Fibroblast of the aortic adventitia (primary cell): ENCODE measurements at places on chromosomes 5 and 9.

GRCh38 chr5:180018347-180019060 is 53.1 kb downstream of the RNF130 start:
- no peak for DNase-seq

GRCh38 chr5:76836181-76836580 is 13.6 kb upstream of the S100Z start:
- DNase-seq = no peak

- no peak for DNase-seq
Observed at GRCh38 chr9:259405-260404, 45.0 kb downstream of the DOCK8 start.

DNA sequence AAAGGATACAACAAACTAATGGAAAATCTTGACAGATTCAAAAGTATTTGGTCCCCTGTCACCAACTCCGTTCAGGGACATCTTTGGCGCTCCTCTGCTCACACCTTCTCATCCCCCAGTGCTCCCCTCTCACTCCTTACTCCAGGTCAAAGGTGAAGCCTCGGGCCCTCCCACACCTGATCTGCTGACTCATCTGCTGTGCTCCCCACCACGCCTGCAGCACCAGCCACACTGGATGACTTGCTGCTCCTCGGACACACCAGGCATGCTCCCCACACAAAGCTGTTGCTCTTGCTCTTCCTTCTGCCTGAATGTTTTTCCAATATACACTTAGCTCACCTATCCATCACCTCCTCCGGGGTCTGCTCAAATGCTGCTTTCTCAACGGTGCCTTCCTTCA is 123.4 kb downstream of the ESM1 start:
- no peak for DNase-seq

GRCh38 chr9:129270205-129270604 is 92.1 kb upstream of the IER5L start:
- no peak for DNase-seq

GRCh38 chr5:111271885-111272284 is 47.7 kb downstream of the CAMK4 start:
- no peak for DNase-seq

GRCh38 chr9:127358023-127358535 is 38.9 kb upstream of the SLC2A8 start:
- DNase-seq = no peak

DNA sequence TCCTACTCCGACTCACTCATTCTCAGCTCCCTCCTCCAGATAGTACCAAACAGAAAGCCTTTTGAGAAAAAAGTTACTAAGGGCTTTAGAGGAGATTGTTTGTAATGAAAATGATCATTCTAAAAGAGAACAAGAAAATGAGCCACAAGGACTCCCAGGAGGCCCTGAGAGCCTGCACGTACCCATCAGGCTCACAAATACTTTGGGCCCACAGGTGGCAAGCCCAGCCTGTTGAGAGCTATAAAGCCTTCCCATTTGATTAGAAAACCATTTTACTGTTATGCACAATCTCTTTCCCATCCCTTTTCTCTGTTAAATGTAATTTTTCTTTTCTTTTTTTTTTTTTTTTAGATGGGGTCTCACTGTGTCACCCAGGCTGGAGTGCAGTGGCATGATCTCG is 136.1 kb downstream of the LHFPL2 start:
- DNase-seq = no peak

DNA sequence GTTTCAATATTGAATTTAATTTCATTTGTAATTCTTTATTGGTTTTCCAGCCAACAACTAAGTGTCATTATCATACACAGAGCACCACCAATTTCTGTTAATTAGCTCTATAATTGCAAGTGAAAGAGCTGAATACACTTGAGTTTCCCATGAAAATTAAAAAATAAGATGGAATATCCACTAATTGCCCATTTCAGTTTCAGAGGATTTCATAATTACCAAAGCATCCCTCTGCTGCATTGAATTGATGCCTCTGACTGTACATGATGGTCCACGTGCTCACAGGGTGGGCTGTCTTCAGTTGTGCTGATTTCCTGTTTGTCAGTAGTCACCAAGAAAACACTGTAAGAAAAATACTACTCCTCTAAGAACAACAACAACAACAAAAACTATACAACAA is 163.8 kb downstream of the CHSY3 start:
- DNase-seq = no peak

GRCh38 chr9:135198586-135199285 is 111.3 kb downstream of the OLFM1 start:
- DNase-seq = no peak

GRCh38 chr9:133162861-133163503 is 732 bp downstream of the GBGT1 start:
- DNase-seq = no peak

DNA sequence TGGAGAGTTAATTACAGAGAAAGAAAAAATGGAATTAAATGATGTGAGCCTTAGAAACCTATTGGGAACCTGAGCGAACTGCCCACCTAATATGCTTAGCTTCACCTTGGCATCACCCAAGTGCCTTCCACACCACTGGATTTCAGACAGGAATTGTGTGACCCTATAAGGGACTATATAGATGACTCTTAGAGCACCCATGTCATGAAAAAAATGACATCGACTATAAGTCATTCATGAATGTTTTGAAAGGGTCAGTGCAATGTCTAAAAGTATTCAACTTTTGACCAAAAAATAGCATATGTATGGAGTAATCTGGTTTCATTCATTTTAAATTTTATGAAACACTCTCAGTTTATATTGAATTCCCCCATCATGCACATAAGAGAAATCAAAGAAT is 81.6 kb upstream of the PRRC1 start:
- DNase-seq = no peak

DNA sequence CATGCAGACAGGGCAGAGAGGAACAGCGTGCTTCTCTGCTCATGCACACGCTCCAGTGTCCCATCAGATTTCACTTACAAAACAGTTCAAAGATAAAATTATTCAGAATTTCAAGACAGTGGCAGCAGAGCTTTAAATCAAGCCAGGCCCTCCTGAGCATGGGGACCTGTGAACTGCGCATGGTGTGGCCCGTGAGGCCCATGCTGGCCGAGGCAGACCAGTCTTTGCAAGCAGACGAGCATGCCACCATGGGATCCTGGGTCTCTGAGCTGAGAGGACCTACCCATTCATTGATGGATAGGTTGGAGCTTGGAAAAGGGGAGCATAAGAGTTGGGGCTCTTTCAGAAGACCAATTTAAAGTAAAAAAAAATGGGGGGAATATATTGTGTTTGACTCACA is 35.0 kb upstream of the SAP30L start:
- no peak for DNase-seq

DNA sequence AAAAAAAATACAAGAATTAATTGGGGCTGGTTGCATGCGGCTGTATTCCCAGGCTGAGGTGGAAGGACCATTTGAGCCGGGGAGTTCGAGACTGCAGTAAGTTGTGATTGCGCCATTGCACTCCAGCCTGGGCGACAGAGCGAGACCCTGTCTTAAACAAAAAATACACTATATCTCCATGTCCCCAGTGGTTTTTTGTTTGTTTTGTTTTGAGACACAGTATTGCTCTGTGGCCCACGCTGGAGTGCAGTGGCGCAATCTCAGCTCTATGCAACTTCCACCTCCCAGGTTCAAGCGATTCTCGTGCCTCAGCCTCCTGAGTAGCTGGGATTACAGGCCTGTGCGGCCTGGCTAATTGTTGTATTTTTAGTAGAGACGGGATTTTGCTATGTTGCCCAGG is 1.2 kb downstream of the COQ4 start:
- DNase-seq = no peak

DNA sequence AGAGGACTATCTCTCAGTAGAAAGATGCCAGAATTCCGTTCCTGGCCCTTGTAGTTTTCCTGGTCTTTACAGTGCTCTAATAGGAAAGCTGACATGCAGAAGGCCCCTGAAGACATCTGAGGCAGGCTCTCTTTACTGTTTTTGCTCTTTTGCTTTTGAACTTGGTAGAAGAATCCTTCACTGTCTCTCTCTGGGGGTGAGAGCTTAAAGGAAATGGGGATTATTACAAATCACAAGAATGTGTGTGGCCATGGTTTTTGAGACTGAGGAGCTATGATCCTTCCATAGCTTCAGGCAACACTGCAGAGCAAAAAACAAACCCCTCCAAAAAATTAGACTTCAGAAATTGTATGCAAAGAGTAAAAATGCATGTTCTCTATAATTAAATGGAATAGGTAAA is 89.2 kb downstream of the PPIC start:
- no peak for DNase-seq
